ENCODE measurements at places on chromosomes 5 and 9.

- no peak for DNase-seq
Measured at GRCh38 chr5:42531611-42532010, 108.4 kb downstream of the GHR start.

DNA sequence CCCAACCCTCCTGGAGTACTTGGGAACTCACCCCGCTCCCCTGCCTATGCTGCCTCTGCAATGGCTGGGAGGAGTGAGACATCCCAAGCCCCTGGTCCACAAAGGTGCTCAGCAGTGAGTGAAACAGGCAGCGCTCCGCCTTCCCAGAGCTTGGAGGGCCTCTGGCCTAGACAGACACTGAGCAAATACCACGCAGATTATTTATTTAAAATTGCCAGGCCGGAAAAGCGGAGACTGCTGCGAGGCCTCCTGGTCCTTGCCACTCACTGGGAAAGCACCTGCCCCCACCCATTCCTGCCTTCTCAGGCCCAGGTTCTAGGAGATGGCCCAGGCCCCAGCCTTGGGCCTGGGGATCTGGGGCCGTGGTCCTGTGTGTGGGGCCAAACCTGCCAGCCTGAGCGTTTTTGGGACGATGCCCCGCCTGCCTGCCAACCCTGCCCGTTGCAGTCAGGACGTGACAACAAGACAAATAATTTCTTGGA, 17.4 kb downstream of the FGF18 start:
- no peak for DNase-seq

- no peak for DNase-seq
Measured at GRCh38 chr9:97852001-97852398, 1.0 kb upstream of the FOXE1 start.

- DNase-seq: peak; percentile 29
Measured at GRCh38 chr5:151315998-151316597, 12.5 kb upstream of the SLC36A3 start.

DNA sequence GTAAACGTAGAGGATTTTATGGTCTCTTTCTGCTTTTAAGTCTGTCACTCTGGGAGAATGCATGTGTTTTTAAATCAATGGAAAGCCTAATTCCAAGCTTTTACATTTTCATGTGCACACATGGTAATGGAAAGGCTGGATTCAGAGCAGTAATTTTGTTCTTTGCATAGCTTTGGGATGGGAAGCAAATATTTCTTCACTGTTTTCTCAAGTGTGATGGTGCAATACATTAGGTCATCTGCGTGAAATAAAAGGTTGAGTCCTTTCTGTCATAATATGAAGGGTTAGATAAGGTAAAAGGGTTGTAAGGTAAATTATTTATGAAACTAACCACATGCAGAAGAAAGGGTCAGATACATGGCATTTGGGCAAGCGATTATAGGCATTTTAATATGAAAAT, 88.2 kb upstream of the NR3C1 start:
- DNase-seq: no peak

DNA sequence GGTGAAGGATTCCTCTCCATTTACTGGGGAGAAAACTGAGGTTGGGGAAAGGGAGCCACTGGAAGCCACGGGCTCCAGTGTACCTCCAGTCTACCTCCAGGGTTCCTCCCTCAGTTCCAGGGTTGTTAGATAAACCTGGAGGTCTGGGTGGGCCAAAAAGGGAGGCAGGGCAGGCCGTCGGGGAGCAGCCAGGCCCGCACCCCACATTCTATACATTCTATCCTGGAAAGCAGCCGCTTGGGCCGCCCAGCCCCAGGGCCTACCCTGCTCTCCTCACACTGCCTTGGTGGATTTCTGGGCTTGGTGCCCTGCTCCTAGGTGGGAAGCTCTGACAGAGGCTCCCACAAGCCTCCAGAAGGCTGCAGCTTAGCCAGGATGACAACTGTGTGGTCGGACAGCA, 18.1 kb upstream of the SUSD3 start:
- DNase-seq: no peak

- no peak for DNase-seq
Measured at GRCh38 chr9:129945314-129945713, 97.7 kb downstream of the FNBP1 start.

GRCh38 chr9:120934281-120934680, 7.7 kb upstream of the TRAF1 start:
- no peak for DNase-seq

DNA sequence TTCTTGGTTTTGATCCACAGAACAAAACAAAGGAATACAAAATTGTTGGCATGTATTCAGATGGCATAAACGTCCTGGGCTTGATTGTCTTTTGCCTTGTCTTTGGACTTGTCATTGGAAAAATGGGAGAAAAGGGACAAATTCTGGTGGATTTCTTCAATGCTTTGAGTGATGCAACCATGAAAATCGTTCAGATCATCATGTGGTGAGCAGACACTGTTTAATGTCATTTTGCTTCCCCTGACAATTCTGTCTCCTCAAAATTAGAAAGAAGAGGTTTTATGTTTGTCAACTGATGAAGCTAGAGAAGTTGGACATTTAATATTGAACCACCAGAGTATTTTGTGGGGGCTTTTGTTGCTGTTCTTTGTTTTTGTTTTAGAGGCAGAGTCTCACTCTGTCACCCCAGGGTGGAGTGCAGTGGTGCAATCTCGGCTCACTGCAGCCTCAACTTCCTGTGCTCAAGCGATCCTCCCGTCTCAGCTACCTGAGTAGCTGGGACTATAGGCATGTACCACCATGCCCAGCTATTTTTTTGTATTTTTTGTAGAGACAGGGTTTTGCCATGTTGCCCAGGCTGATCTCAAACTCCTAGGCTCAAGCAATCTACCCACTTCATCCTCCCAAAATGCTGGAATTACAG, 82.0 kb downstream of the SLC1A1 start:
- no peak for DNase-seq
